SW 1271 (cell line): ENCODE measurements at places on chromosomes 4 and X.

GRCh38 chrX:122572461-122572860, 611.6 kb upstream of the GRIA3 start:
- DNase-seq, result no peak

GRCh38 chr4:88989990-88990389, 67.0 kb downstream of the FAM13A start:
- no peak for DNase-seq

GRCh38 chr4:165621983-165622382, 243.2 kb downstream of the CPE start:
- DNase-seq, result no peak

DNA sequence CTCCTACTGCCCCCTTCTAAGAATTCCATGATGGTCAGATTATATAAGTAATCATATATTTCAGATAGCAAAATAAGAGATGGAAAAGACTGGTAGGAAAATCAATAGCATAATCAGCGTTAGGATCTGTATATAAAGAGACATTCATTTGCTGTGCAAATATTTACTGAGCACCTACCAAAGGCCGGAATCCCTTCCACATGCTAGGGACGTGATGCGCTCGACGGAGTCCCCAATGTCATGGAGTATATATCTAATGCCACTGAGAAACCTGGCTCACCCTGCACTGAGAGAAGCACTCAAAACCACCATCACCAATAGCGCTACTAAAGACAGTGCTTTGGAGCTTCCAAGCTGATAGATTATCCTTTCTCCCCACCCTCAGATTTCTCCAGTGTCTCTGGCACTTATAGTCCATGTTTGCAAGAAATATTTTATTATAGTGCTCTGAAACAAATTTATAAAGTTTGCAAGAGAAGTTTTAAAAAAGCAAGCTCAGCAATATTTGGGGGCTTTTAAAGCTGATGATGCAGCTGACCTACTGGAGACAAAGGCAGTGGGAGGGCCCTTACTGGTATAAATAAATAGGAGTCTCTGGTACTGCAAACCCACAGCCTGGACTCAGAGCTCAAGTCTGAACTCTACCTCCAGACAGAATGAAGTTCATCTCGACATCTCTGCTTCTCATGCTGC, at the start of gene CXCL13:
Gene CXCL13, plus strand, starts transcription at position 611 of the 693 bp plus-strand sequence. Its CDS starts 46 bp downstream, at position 657.
- DNase-seq, result no peak

GRCh38 chr4:13559413-13559812, 15.1 kb upstream of the NKX3-2 start:
- DNase-seq, result peak; percentile 71

DNA sequence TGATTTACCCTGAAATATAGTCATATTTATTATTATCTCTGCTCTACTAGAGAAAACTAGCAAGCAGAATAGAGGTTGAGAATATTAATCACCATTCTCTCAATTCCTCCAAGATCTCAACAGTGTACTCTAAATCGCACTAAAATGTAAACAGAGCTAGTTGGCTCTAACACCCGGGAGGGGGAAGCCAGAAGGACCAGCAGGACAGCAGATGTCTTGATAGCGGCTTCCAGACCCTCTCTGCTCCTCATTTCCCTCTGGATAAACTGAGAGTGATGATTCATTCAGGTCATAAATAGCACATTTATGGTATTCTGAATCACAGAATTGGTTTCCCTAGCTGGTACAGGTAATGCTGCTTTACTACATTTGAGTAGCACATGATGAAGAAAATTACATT, 82.5 kb downstream of the TBC1D9 start:
- no peak for DNase-seq

DNA sequence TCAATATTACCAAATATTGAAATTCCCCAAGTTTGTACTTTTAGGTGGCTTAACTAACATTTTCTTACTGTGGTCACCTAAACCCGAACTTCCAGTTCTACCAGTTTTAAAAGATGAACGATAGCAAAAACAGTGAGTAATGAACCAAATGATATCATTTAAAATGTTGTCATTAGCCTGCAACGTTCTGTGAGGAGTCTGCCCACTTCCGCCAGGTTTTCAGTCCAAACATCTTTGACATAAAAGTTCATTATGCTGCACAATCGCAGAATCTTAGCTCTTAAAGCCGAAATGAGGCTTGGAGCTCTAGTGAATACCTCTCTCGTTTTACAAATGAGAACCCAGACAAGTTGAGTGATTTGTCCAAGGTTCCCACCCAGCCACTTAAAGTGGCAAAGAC, 762 bp downstream of the PIGA start:
- no peak for DNase-seq

DNA sequence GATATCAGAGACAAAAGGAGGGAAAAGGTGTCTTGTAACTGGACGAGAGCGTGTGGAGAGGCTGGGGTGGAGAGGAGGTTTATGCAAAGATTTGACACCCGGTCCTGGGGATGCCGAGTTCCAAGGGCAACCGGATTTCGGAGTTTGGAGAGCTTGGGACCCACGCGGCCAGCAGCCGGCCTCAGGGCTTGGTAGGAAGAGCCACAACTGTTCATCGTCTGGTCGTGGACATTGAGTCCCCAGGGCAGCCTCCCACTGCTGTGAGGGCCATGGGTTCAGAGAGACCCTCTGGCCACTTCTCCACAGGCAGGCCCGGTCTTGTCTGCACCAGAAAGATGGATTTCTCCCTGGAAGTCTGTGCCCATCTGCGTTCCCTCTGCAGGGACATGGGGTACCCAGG, 46.8 kb downstream of the SHOX start:
- DNase-seq, result no peak

DNA sequence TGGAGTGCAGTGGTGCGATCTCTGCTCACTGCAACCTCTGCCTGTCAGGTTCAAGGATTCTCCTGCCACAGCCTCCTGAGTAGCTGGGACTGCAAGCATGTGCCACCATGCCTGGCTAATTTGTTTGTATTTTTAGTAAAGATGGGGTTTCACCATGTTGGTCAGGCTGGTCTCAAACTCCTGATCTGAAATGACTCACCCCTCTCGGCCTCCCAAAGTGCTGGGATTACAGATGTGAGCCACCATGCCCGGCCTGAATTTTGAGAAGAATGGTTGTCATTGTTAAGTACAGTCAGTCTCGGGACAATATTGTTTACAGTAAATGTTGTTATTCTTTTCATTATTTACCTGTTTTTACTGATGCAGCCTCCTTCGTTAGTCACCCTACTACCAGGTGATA, 1226.2 kb upstream of the TENM3 start:
- no peak for DNase-seq

- DNase-seq, result no peak
Measured at GRCh38 chr4:138174981-138175794, 67.0 kb downstream of the SLC7A11 start.

DNA sequence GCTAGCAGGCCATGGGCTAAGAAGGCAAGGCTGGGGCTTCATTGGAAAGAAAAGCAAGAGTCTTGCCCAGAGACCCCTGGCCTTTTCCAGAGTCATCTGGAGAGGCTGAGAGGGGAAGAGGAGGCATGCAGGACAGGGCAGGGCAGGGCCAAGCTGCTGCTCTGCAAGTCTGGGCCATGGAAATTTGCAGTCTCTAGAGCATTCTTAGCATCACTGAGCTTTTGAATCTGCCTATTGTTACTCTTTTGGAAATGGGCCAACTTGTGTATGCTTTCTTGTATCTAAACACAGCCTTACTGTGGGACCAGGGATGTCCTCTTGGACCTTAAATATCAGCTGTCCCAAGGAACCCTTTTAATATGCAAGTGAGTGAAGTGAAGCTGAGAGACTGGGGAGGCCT, 560.5 kb downstream of the MID1IP1 start:
- DNase-seq, result no peak

GRCh38 chr4:4709736-4710135, 149.7 kb upstream of the MSX1 start:
- no peak for DNase-seq

GRCh38 chrX:40108959-40109287, 11.2 kb upstream of the BCOR start:
- peak; percentile 33 for DNase-seq

GRCh38 chr4:70608324-70608723, 16.3 kb downstream of the AMBN start:
- DNase-seq, result no peak

DNA sequence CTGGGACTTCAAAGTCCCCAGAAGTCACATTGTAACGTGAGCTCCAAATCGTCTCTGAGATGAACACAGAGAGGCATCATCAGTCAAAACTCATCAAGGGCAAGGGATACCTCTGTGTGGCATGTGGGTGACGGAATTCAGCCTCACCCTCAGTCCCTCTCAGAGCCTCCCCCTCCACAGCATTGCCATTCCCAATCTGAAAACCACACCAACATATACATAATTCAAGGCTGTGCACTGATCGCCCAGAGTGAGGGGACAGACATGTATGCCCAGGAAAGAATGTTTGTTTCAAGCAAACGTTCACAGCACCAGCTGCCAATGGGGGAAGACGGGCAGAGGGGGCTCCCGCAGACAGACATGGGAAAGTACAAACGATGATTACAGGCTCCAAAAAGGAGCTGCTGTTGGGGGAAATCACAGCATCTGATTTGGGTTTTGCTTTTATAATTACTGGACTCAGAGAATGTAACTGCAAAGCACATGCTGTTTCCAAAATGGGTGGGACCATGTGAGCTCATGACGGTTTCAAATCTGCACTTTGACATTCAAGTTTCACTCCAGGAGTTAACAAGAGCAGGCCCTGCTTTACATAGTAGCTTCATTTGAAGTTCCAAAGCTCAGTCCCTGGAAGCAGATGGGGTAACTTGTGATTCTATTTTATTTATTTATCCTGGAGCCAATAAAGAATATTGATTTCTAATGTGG, 88.3 kb downstream of the CLCN4 start:
- no peak for DNase-seq

- no peak for DNase-seq
Measured at GRCh38 chr4:100682477-100683218, 164.8 kb upstream of the EMCN start.

- DNase-seq, result no peak
Measured at GRCh38 chr4:153785910-153786721, 2.8 kb downstream of the SFRP2 start.

GRCh38 chr4:77699731-77700210, 94.2 kb downstream of the CXCL13 start:
- peak; percentile 42 for DNase-seq

GRCh38 chr4:95289028-95289634, 259.6 kb downstream of the UNC5C start:
- no peak for DNase-seq

- DNase-seq, result no peak
Measured at GRCh38 chrX:133546441-133546840, 131.2 kb upstream of the GPC4 start.

GRCh38 chrX:19870710-19871490, 16.5 kb downstream of the SH3KBP1 start:
- no peak for DNase-seq

- no peak for DNase-seq
Measured at GRCh38 chr4:41065434-41066006, 148.8 kb downstream of the APBB2 start.

DNA sequence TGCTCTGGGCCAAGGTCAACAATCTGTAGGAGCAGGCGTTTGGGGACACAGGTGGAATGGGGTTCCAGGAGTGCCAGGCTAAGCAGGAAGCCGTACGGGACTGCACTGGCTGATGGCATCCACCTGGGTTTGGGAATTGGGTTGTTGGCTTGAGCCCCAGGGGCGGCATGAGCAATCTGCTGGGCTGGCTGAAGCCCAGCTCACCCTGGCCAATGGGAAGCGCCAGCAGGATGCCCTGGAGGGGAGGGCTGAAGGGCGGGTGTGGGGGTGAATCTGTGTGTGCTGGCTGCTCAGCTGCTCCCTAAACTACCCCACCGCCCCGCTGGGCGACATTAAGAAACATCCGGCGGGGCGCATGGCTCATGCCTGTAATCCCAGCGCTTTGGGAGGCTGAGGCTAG, 8.9 kb upstream of the RGS12 start:
- DNase-seq, result no peak

DNA sequence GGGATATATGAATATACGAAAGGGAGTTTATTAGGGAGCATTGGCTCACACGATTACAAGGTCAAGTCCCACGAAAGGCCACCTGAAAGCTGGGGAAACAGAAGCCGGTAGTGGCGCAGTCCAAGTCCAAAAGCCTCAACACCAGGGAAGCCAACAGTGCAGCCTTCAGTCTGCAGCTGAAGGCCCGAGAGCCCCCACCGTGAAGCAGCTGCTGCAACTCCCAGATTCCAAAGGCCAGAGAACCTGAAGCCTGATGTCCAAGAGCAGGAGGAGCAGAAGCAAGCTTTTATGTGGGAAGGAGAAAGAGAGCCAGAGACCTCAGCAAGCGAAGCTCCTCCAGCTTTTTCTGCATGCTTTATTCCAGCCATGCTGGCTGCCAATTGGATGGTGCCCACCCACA, 275.8 kb downstream of the PTTG2 start:
- no peak for DNase-seq

DNA sequence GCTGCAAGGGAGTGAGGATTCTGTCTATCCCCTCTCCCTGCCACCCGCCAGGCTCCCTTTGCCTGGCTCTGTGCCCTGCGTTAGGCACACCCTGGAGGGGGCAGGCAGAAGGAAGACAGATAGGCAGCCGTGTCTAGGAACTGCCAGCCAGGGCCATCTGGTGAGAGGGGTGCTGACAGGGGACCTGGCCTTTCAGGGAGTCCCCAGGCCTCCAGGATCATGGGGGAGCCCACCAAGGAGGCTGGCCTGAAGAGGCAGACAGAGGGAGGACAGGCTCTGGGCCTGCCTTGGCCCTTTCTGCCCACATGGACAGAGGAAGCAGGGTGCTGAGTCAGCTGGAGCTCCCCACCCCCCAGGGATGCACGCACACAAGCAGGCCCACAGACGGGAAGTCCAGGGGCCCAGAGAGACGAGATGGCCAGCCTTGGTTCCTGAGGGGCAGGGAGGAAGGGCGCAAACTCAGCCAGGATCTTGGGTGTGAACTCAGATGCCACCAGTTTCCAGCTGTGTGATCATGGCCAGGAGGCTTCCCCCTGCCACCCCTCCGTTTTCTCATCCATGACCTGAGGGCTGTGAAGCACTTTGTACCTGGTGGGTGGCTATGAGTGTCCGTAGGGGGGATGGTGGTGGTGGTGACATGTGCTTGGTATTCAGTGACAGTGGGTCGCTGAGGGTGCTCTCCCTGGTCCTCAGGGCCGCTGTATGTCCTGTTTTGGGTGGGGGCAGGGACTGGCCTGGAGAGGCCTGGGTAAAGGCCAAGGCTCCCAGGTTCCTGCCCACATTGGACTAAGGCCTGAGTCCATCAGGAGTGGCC, 1.8 kb downstream of the SH3BP2 start:
- no peak for DNase-seq

GRCh38 chrX:66579219-66579618, 59.7 kb downstream of the EDA2R start:
- no peak for DNase-seq
